ENCODE measurements at places on chromosomes 6 and 20.

DNA sequence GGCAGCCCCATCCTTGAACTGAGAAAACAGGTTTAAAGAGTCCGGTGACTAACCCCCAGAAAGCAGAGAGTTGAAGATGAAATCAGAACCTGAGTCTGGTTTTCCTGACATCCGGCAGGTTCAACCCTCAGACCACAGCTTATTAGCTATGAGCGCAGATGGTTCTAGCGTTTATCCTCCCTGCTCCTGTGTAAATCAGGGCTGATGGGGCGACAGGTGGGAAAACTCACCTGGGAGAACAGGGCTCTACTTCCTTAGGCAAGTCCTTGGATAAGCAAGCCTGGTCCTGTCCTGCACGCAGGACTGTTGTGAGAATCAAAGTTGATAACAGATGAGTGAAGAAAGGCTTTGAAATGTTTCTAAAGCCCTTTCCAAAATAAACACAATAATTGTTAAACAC lies 31.4 kb downstream of the GHRH start:
- no peak overlapping the region for H3K27ac ChIP-seq
- no peaks in the 10 kb centered on the region for H3K4me1 ChIP-seq

DNA sequence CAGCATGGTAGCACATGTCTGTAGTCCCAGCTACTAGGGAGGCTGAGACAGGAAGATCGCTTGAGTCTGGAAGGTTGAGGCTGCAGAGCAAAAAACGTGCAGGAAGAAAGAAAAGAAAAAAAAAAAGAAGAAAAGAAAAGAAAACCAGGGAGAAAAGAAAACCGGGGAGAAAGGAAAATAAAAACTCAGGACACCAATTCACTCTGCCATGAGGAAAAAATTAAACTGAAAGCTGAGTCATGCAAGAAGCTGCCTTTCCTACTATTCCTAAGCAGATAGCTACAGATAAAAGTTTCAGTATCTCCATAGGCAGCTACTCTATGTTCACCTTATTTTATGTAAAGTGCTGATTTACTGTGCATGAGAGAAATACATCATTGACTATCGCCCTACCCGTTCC lies 10.5 kb downstream of the PTGIS start:
- H3K27ac ChIP-seq: no peak overlapping the region
- H3K27me3 ChIP-seq: peaks cover 56% of the 10 kb centered on the region
- no peak overlapping the region for H3K4me3 ChIP-seq
- H3K36me3 ChIP-seq: no peaks in the 10 kb centered on the region

DNA sequence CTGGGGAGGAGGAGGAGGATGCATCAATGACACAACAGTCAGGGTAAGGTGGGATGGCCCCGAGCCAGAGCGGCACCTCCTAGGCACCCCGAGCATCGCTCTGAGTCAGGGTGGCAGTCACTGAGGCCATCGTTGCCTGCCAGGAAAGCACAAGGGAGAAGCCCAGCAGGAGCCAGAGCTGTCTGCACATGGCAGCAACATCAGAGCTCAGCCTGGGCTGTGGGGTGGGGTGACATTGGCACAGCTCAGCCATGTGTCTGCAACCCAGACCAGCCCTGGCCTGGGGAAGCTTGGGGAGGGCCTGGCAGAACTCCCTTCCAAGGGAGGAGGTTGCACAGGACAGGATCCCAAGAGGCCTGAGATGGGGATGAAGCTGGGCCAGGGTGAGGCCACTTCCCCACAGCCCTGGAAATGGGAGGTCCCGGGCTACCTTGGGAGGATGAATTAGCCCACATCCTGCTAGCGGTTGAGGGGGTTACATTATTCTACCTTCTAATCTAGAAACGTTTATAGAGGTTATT lies 255.6 kb downstream of the MAFB start:
- DNase-seq: peak; percentile 72
- no peaks in the 10 kb centered on the region for H3K27me3 ChIP-seq
- H3K36me3 ChIP-seq: no peaks in the 10 kb centered on the region
- no peak overlapping the region for H3K4me3 ChIP-seq

DNA sequence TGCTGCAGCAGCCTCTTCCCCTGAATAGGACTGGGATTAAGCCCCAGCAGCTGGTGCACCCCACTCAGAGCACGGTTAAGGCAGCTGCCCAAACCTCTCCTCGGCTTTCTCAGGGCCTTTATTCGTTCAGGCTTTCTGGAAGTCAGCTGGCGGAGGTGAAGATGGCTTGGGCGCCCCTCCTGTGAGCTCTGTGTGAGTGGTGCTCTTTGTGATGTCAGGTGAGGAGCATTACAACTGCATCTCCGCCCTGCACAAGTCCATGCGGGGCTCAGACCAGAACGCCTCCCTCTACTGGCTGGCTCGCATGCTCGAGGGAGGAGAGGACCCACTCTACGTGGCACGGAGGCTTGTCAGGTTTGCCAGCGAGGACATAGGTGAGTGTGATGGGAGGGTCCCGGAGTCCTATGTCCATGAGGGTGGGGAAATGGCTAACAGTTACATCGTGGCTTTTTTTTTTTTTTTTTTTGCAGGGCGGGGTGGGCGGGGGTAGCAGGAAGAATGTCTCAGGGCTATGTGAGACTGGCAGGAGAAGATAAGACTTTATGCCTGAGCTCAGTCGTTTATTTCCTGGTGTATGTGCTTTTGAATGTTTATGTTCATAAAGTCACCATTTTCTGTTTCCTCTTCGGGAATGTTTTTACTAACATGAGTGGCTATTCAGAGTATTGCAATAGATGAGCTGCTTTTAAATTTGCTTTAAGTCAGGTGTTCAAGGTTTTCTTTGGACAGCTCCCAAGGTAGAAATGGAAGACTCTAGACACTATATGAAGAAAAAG lies 18.2 kb downstream of the WRNIP1 start:
- no peak overlapping the region for H3K27ac ChIP-seq
- peaks cover 34% of the 10 kb centered on the region for H3K36me3 ChIP-seq
- no peak for DNase-seq
- no peaks in the 10 kb centered on the region for H3K27me3 ChIP-seq
- H3K4me3 ChIP-seq: no peak overlapping the region

GRCh38 chr6:35808688-35809087 lies 3.5 kb downstream of the LHFPL5 start:
- no peaks in the 10 kb centered on the region for H3K27me3 ChIP-seq
- peak overlapping the region; percentile 80 for H3K27ac ChIP-seq
- no peaks in the 10 kb centered on the region for H3K36me3 ChIP-seq
- no peak for DNase-seq
- H3K4me3 ChIP-seq: no peak overlapping the region

- H3K4me3 ChIP-seq: no peak overlapping the region
- H3K27ac ChIP-seq: no peak overlapping the region
- DNase-seq: no peak
- H3K36me3 ChIP-seq: no peaks in the 10 kb centered on the region
Observed at GRCh38 chr6:114176726-114177125, 166.1 kb downstream of the HS3ST5 start.

DNA sequence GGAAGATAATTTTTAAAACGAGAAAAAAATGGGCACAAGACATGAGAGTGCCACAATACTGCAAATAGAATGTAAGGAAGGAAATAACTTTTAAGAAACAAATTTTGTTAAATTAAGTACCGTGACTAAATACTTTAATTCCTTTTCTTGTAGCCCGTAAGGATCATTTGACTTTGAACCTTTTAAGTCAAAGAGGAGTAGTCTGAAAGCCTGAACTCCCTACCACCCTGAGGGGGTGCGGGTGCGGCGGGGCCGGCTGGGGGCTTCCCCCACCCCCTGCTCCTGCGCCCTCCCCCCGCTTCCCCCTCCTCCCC lies 231 bp upstream of the PHACTR2 start:
- H3K27ac ChIP-seq: peak overlapping the region; percentile 96
- peaks cover 68% of the 10 kb centered on the region for H3K4me1 ChIP-seq
- H3K27me3 ChIP-seq: no peaks in the 10 kb centered on the region
- DNase-seq: no peak

- H3K27ac ChIP-seq: no peak overlapping the region
- H3K4me1 ChIP-seq: no peaks in the 10 kb centered on the region
- peaks cover 27% of the 10 kb centered on the region for H3K36me3 ChIP-seq
Observed at GRCh38 chr6:42627044-42627443, 63.2 kb downstream of the UBR2 start.

DNA sequence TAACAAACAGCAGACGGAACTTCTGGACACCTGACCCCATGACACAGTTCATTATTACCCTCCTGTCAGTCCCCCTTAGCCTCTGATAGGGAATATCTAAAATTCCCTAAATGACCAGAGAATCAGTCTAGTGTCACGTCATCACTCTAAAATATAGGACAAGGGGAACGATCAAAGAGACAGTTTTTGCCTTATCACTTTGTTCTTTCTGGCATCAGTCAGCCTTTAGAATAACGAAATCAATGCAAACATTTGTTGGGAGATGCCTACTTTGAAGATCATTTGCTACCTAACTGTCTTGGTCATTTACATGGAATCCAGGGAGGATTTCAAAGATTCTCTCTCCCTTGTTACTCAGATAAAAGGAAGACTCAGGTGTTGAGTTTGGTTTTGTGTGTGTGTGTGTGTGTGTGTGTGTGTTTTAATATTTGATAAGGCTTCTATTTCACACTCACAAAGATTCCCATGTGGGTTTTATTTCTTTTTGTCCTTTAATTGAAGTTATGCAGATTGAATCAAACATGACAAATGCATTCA lies 28.3 kb downstream of the LINC00237 start:
- no peak overlapping the region for H3K4me3 ChIP-seq
- H3K27ac ChIP-seq: no peak overlapping the region
- DNase-seq: no peak
- peaks cover 24% of the 10 kb centered on the region for H3K27me3 ChIP-seq

DNA sequence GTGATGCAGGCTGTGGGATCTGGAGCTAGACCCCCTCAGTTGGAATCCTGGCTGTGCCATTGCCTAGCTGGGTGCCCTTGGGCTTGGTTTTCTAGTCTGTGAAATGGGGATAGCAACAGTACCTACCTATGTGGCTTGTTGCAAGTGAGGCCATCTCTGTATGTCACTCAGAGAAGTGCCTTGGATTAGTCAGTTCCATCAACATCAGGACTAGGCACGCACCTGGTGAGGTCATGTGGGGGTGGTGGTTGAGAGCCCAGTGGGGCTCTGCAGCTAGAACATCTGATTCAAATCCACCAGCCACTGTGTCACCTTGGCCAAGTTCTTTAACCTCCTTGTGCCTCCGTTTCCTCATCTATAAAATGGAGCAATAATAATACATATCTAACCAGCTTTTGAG lies 12.5 kb downstream of the TCF15 start:
- no peaks in the 10 kb centered on the region for H3K36me3 ChIP-seq
- no peak overlapping the region for H3K4me3 ChIP-seq
- DNase-seq: no peak

GRCh38 chr6:23655525-23655924 lies 470.5 kb upstream of the NRSN1 start:
- H3K4me1 ChIP-seq: no peaks in the 10 kb centered on the region
- no peaks in the 10 kb centered on the region for H3K36me3 ChIP-seq
- H3K27ac ChIP-seq: no peak overlapping the region
- no peak for DNase-seq
- no peaks in the 10 kb centered on the region for H3K27me3 ChIP-seq

- DNase-seq: no peak
- H3K4me1 ChIP-seq: no peaks in the 10 kb centered on the region
- H3K27me3 ChIP-seq: no peaks in the 10 kb centered on the region
- H3K27ac ChIP-seq: no peak overlapping the region
- H3K36me3 ChIP-seq: no peaks in the 10 kb centered on the region
Observed at GRCh38 chr6:121998631-121999030, 400.8 kb upstream of the HSF2 start.

DNA sequence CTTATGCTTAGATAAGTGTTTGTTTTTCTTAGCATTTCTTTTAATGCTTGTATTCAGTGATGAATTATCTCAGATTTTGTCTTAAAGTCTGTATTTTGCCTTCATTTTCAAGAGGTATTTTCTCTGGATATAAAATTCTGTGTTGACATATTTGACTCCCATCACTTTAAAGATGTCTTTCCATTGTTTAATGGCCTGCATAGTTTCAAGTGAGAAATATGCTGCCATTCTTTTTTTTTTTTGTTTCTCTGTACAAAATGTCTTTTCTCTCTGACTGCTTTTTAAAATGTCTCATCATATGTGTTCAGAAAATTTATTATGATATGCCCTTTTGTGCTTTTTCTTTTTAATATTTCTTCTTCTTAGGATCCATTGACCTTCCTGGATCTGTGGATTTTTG lies 578.0 kb upstream of the NOX3 start:
- DNase-seq: no peak
- no peak overlapping the region for H3K4me3 ChIP-seq
- no peak overlapping the region for H3K27ac ChIP-seq
- no peaks in the 10 kb centered on the region for H3K27me3 ChIP-seq
- H3K4me1 ChIP-seq: no peaks in the 10 kb centered on the region

DNA sequence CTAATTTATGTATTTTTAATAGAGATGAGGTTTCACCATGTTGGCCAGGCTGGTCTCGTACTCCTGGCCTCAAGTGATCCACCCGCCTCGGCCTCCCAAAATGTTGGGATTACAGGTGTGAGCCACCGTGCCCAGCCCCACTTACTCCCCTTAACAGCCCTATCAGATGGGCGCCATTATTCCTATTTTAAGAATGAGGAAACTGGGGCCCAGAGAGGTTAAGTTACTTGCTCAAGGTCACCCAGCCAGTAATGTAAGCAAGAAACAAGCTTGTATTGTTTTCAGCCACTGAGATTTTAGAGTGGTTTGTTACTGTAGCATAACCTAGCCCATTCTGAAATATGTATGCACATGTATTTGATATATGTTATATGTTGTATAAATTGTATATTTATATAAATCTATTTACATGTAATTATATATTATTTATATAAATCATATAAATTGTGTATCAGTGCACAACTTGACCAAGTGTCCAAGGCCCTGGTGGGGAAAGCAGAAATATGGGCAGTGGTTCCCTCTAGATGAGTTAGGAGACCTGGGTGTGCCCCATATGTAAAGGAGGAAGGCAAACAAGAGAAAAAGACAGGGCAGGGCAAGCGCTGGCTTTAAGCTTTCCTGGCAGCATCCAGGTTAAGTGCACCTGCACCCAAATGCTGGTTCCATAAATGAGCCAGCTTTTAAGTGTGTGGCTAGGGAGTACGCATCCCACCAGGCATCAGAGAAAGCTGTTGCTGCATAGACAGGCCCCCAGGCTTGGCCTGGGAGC lies 1.2 kb upstream of the GUCA1A start:
- no peaks in the 10 kb centered on the region for H3K36me3 ChIP-seq
- H3K27me3 ChIP-seq: no peaks in the 10 kb centered on the region
- no peaks in the 10 kb centered on the region for H3K4me1 ChIP-seq
- DNase-seq: no peak
- no peak overlapping the region for H3K27ac ChIP-seq
